ENCODE measurements at places on chromosomes 12 and 14.
A peak's percentile ranks its signal among the peaks of the same experiment; 100 is the strongest.

GRCh38 chr14:100375266-100375962 is 52.3 kb downstream of the SLC25A47 start:
- peak; percentile 91 for DNase-seq

GRCh38 chr14:96149131-96149530 is 55.5 kb upstream of the BDKRB2 start:
- DNase-seq = no peak

- peak; percentile 4 for DNase-seq
Observed at GRCh38 chr14:69261761-69262331, 1.9 kb downstream of the GALNT16 start.

DNA sequence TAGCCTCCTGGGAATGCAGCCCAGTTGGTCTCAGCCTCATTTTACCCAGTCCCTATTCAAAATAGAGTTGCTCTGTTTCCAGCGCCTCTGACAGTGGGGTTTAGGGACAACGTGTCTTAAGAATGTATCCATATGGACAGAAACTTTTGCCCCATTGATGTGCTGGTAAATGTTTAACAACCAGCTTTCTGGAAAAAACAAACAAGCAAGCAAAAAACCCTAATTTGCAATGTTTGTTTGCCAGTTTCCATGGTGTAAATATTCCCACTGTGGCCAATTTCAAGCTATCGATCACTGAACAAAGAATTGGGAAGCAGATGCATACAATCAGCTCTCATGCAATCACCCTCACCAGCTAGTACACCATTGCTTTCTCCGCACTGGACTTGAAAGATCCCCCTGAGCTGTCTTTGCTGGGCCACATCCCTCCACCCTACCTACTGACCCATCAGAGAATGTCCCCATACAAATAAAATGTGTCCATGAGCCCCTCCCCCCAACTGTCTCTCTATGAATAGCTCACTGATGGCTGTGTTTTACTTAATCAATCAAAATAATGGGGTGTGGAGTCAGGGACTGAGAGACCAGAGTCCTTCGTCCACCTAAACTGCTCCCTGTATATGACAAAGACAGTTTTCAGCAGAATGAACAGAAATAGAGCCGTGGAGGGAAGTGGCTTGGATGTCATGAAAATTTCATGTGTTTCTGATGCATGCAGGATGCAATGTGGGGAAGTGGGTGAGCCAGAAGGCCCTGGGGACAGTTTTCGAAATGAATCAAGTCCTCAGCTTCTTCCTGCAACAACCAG is 40.8 kb downstream of the CCDC60 start:
- no peak for DNase-seq

DNA sequence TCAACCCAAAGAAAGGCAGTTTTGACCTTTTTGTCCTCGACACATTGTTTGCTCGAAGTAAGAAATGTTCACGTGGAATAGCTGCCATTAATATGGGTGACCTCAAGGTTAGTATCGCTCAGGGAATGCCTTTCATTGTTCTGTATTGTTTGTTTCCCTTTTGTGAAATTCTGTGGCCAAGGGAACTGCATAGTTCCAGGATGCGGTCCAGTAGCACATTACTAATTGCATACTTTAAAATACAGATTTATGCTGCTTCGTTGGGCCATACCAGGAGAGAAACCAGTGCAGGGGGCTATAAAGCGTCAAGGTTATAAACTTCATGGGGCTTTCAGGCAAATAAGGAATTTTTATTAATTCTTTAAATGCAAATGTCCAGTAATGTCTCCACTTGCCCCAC is 73.3 kb upstream of the USP44 start:
- DNase-seq = peak; percentile 25

DNA sequence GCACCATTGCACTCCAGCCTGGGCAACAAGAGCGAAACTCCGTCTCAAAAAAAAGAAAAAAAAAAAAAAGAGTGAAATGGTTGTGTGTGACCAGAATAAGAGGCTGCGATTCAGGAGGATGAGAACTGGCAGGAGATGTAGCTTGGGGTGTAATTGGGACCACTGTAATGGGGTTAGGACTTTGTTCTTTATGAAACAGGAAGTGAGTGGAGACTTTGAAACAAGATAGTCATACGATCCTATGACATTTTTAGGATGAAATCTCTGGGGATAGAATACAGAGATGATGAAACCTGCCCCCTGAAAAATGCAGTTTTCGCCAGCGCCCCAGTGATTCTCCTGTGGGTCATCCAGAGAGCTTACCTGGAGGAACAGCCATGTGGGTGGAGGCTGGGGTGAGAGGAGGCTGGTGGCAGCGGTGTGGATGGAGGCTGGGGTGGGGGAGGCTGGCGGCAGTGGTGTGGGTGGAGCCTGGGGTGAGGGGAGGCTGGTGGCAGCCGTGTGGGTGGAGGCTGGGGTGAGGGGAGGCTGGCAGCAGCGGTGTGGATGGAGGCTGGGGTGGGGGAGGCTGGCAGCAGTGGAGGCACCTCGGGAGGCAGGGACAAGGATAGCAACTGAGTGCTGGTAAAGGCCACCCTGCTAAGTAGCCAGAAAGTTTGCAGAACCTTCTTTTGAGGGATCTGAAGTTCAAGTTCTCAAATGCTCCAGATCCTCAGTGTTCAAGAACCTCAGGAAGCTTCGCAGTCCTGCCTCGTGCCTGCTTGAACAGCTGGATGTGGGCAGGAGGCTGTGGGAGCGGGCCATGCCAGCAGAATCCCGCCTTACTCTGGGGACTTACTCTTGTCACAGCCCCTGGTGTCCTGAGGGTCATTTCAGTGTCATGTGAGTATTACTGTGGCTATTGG is 20.2 kb downstream of the FBXL14 start:
- DNase-seq = no peak

GRCh38 chr12:25797386-25797785 is 161.1 kb upstream of the RASSF8 start:
- peak; percentile 44 for DNase-seq

DNA sequence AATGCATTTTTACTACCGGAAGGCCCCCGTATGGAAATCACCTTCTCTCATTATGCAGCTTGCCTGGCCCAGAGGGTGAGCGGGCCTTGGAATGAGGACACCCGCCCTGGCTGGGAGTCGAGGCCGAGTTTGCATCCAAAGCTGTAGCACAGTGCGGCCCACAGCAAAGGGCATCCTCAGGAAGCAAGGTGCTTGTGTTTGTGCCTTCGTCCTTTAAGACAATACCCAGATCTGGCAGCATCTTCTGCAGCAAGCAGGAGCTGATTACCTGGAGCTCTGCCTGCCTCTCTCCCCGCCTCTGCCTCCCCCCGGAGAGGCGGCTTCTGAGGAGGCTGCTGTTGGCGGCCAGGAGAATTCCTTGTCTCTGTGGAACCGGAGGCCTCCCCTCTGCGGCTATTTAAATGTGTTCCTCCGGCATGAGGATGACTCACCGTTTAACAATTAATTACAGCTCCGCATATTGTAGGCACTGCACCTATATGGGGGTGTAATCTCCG is 145.3 kb downstream of the CACNA1C start:
- peak; percentile 86 for DNase-seq

GRCh38 chr12:15819644-15820437 is 30.7 kb upstream of the EPS8 start:
- no peak for DNase-seq

GRCh38 chr12:23084236-23084995 is 459.4 kb downstream of the ETNK1 start:
- DNase-seq = peak; percentile 76

- DNase-seq = no peak
Observed at GRCh38 chr12:40693207-40693821, 1.1 kb downstream of the CNTN1 start.

- DNase-seq = no peak
Observed at GRCh38 chr14:68251769-68252100, 432.2 kb downstream of the RAD51B start.

- no peak for DNase-seq
Observed at GRCh38 chr12:47947341-47947740, 16.1 kb upstream of the TMEM106C start.

GRCh38 chr12:125145196-125145595 is 80.0 kb downstream of the AACS start:
- no peak for DNase-seq

DNA sequence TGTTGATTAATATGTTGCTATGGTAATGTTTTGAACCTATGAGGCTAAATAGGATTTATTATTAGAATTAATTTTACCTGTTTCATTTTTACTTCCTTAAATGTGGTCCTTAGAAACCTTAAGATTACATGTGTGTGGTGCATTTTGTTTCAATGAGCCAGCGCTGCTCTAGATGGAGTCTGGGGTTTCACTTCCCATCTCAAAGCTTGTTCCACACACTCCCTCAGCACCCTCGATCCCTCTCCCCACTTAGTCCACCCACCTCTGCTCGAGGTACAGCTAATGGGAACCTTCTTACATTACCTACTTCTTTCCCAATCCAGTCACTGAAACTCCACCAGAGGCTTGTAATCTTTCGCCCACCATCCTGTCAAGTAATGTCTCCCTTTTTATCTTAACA is 205.2 kb downstream of the PAX9 start:
- no peak for DNase-seq

DNA sequence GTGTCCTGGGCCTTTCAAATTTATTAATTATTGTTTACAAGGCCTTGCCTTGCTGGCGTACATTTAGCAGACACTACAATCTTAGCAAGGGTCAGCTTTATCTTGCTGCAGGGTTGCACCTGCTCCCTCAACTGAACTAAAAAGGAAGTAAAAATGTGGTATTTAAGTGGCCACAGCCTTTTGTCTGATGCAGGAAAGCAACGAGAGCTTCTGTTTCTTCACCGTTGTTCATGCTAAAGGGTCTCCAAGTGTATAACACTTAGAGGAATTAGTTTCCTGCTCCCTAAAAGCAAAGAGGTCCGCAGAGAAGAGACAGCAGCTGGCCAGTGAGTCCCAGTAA is 62.8 kb upstream of the EGLN3 start:
- DNase-seq = no peak

GRCh38 chr12:52146089-52146821 is 45.6 kb downstream of the KRT80 start:
- DNase-seq = no peak

GRCh38 chr12:120536064-120536791 is 2.1 kb downstream of the RNF10 start:
- no peak for DNase-seq

DNA sequence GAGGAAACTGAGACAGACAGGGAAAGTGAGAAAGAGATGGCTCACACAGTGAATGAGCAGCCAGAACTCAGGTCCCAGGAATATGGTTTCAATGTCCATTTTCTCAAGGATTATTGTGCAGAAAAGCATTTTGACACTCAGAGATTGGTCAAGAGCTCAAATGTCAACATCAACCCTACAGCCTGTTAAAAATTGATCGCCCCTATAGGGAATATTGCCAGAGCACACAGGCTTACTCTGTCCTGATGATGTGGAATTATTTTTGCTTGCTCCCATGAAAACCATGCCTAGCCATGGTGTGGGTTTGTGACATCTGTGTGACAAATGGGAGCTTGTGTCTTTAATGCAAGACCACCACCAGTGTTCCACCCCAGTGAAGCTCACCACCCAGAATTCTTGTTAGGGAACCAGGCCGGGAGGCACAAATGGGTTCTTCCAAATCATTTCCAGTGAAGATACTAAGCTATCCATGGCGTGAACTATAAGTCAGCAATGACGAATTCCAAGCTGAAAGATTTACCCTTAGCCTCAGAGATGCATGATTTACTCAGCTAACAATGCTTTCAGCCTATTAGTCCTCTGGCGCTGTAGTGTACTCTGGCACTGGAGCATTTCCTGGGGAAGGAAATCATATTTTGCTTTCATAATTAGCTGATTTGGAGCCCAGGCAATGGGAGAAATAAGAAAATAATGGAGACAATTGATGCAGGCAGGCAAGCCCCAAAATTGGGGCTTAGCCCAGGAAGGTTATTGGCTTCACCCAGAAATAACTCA is 1188.2 kb upstream of the TMEM132C start:
- DNase-seq = no peak

- DNase-seq = no peak
Observed at GRCh38 chr12:89384050-89384758, 31.9 kb upstream of the DUSP6 start.

- DNase-seq = no peak
Observed at GRCh38 chr12:42053456-42053855, 91.2 kb downstream of the GXYLT1 start.

GRCh38 chr12:65817866-65818265 is 6.4 kb upstream of the HMGA2 start:
- DNase-seq = no peak

DNA sequence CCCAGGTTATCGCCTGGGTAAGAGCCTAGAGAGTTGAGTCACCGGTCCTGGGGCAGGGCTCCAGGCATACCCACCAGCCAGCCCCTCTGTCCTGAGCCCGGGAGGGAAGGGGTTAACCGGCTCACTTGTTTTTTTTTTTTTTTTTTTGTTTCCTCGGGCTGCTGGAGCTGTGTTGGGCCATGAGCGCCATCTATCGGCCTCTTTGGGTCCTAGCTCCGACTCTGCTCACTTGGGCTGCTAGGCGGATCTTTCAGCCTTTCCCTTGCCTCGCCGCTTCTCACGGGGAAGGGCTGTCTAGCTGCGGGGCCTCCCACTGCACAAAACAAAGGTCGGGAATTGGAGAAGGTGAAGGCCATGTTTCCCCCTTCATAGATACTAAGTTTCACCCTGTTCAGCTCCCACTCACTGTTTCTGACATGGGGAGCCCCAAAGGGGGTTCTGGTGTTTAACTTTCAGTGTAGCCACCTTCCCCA is 2.8 kb upstream of the SMUG1 start:
- DNase-seq = peak; percentile 90

GRCh38 chr14:61188196-61188595 is 92.9 kb downstream of the TMEM30B start:
- DNase-seq = peak; percentile 66

GRCh38 chr12:121649819-121650353 is 19.6 kb downstream of the MORN3 start:
- DNase-seq = no peak

- DNase-seq = no peak
Observed at GRCh38 chr12:47052274-47052673, 27.1 kb upstream of the PCED1B start.

DNA sequence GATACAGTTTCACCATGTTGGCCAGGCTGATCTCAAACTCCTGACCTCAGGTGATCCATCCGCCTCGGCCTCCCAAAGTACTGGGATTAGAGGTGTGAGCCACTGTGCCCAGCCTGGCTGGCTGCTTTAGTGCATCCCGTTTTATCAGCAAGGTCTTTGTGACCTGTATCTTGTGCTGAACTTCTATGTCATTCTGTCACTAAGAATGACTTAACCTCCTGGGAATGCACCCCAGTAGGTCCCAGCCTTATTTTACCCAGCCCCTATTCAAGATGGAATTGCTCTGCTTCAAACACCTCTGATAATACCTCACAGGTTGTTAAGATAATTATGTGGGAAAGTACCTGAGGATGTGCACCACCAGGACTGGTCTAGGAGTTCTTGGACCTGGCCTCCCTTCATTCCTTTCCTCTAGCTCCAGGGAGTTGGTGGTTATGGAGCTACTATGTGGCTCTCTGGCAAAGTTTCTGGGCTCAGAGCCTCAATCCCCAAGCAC is 26.1 kb upstream of the JPH4 start:
- no peak for DNase-seq

- DNase-seq = no peak
Observed at GRCh38 chr12:62668782-62669181, 202.2 kb downstream of the MON2 start.

- no peak for DNase-seq
Observed at GRCh38 chr14:65184032-65184764, 81.9 kb upstream of the MAX start.

GRCh38 chr14:61472801-61473376 is 151.5 kb downstream of the PRKCH start:
- no peak for DNase-seq

- no peak for DNase-seq
Observed at GRCh38 chr14:69796797-69797500, at the start of gene SLC10A1. TSS of gene SLC10A1 (minus strand) at chr14:69797241. CDS start at chr14:69797155, 86 bp downstream.
